ENCODE measurements at places on chromosomes 4 and X.
A peak's percentile ranks its signal among the peaks of the same experiment; 100 is the strongest.

DNA sequence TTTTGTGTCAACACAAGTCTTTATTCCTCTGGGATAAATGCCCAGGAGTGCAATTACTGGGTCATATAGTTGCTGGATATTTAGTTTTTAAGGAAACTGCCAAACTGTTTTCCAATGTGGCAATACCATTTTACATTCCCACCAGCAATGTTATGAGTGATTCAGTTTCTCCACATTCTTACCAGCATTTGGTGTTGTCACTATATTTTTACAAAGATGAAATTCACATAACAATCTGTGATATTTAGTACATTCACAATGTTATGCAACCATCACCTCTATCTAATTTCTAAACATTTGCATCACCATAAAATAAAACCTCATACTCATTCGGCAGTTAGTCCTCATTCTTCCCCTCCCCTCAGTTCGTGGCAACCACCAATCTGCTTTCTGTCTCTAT, 75.0 kb downstream of the MAMLD1 start:
- DNase-seq, result no peak

DNA sequence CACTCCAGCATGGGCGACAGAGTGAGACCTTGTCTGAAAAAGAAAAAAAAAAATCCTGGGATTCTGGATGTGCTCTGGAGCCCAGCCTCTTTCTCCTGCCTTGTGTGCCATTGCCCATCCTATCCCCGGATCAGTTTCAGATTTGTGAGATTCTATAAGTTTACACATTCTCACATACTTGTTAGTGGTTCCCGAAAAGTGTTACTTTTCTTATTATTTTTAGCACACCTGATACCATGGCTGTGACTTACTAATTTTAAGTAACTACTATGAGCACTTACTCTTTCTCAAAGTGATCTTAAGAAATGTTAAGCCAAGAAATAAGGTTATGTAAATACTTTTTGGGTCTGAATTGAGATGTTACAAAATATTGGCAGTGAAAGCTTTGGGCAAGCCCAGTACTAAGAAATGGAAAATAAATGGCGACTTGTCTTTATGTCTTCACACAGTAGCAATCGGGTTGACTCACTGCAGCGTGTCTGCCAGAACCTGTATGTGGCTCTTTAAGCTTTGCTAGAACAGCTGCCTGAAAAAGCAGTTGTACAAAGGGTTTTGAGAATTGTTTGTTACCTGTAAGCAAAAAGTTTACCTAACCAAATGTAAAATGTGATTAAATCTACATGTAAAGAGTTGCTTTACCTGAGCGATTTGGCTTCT, 118.7 kb downstream of the KLHL8 start:
- no peak for DNase-seq

GRCh38 chr4:4800646-4801408, 58.6 kb upstream of the MSX1 start:
- DNase-seq, result no peak

DNA sequence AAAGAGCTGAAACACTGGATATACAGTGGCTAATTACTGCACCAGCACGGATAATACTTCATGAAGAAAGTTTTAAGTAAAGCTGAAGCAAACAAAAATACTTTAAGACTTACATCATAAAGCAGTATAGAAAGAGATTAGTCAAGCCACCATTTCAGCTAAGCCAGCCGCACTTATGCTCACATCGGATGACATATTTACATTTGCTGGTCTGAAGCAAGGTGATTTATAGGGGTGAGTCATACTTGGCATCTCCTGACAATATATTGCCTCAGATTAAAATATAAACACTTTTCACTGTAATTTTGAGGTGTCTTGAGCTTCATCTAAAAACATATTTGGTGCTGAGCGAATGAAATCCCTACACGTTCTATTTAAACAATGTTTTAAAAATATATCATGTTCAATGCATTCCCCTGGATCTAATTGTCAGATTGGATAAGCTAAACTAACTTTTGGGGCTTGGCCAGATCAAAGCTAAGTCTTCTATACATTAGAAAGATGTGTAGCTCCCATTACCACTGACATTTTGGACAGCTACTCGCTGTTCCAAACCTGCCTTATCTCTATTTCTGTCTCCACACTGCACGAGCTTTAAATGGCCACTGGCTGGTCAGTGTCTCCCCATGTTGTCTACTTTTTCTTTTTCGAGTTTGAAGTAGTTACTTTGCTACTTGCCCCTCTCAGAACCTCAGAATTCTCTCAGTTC, 103.2 kb downstream of the VCX2 start:
- DNase-seq, result no peak

- DNase-seq, result peak; percentile 76
Observed at GRCh38 chrX:20527558-20528011, 260.9 kb upstream of the RPS6KA3 start.

DNA sequence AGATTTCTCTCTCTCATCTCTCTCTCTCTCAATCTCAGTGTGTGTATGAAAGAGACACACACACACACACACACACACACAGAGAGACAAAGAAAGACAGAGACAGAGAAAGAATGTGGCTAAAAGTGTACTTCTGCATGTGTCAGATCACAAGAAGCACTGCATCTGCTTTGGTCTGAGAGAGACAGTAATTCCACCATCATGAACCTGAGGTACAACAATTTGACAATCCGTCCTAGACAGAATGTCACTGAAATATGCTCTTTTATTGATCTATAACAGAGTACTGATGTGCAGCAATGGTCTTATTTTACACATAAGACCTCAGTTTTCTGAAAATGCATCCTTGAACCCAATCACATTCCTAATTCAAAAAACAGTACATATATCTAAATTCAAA, 576.2 kb upstream of the SMIM31 start:
- DNase-seq, result no peak

DNA sequence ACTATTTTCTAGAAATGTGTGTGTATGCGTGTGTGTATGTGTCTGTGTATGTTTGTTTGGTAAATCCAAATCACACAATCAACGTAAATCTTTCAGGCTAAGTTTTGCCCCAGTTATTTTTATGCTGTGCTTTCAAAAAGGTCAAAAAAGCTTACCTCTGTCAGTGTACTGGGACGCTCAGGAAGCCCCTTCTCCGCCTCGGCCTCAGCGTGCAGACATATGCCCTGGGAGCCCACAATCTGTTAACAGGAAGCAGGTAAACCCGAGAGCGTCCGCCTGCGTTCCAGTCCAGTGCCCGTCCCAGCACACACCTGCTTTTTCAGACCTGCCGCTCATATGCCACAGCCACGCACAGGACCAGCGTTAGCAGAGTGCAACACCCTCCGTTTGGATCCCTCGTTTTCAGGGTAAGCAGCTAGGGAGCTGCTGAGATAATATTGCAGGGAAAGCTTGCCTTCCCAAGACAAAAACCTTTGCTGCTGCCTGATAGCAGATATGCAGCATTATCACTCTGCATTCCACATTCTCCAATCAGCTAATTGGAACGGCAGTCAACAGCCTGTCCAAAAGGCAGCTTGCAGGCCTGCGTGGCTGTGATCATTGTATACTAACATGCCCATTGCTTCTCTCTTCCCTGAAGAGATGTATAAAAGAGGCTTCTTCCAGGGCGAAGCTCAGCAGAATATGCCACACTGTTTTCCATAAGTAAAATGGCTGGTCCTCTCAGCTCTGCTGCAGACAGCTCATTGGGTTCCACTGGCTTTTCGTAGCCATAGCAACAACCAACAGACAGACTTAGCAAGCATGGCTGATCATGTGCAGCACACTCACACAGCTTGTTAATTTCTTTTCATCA, at the start of gene SORBS2:
Gene SORBS2, minus strand, starts transcription at position 686 of the 856 bp plus-strand sequence. CDS start 121,623 bp downstream, outside the sequence.
- DNase-seq, result peak; percentile 92

GRCh38 chr4:22875587-22876257, 183.0 kb downstream of the GBA3 start:
- no peak for DNase-seq

DNA sequence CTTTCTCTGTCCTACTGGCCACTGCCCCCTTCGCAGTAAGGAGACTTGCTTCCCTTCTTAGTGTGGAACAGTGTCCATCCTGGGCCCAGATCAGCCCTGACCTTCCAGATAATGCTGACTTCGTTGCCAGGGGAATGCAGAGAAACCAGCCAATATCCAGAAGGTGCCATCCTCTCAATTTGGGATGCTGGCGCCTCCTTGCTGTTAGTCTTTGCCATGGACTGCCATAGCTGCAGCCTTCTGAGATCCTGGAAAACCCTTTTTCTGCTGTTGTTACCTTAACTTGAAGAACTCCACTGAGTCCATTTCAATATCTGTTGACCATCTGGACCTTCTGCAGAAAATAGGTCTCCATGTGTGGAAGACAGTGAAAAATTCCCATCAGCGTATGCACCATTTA, 21.8 kb downstream of the RAI2 start:
- no peak for DNase-seq

GRCh38 chr4:37792241-37792640, 34.2 kb upstream of the PGM2 start:
- no peak for DNase-seq

DNA sequence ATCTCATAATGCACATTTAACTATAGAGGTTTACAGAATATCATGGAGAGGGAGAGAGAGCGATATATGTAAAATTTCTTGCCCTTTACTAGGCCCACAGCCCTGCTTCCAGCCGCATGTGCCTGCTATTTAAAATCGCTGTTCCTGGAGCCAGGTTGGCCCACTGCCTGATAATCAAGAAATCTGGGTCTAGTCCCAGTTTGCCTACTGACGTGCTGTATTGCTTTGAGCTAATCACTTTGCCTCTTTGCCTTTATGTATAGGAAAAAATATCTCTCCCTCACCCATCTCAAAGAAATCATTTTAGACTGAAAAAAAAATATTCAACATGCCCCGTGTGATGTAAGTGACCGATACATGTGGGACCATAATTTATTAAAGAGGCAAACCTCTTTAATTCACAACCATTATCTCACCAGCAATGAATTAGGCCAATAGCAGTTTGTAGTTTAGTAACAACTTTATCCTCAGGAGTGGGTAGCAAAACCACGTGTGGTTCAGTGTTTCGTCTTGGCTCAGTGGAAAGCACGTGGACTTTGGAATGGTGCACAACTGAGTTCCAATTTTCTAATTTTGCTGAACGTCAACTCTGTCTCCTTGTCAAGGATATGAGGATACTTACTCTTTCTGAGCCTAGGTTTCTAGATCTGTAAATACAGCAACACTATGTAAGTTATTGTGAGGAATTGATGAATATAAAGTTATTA, 62.6 kb downstream of the GRXCR1 start:
- peak; percentile 93 for DNase-seq

- DNase-seq, result peak; percentile 47
Observed at GRCh38 chr4:2598511-2599303, 62.3 kb downstream of the FAM193A start.

GRCh38 chrX:67545036-67545821, 1.4 kb downstream of the AR start:
- no peak for DNase-seq

DNA sequence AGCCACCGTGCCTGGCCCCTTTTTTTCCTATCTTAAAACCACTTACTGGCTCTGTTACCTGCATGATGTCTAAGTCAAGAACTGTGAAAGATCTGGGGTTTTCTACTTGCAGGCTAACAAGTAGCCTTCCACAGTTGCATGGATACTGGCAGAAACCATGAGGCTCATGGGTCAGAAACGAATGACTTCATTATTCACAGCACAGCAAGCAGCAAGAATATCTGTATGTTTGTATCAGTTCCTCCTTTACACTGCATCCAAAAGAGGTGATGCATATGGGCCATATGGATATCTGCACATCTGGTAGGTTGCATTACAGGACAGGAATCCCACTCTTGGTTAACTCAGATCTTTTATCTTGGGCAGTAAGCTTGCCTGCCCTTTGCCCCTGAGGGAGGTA, 154.9 kb upstream of the NUDT6 start:
- DNase-seq, result no peak

Measured in cerebellar cortex (tissue), 1 donor.